ENCODE measurements at places on chromosomes 11 and 22.

DNA sequence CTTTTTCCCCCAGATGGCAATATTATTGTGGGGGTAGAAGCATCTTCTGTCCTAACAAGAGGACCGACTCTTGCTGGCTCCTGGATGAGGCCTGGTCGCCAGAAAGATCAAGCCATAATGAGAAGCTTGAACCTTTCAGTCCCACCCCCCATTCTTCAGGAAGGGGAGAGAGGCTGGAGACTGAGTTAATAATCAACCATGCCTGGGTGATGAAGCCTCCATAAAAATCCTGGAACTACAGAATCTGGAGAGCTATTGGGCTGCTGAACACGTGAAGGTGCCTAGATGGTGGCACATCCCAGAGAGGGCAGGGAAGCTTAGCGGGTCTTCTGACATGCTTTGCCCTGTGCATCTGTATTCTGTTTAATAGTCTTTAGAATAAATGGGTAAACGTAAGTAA lies 16.3 kb downstream of the AP5B1 start:
- DNase-seq = no peak

- DNase-seq = peak; percentile 30
Observed at GRCh38 chr22:24506802-24507438, 11.8 kb downstream of the UPB1 start.

GRCh38 chr11:15930442-15931025 lies 425.8 kb downstream of the SOX6 start:
- no peak for DNase-seq

DNA sequence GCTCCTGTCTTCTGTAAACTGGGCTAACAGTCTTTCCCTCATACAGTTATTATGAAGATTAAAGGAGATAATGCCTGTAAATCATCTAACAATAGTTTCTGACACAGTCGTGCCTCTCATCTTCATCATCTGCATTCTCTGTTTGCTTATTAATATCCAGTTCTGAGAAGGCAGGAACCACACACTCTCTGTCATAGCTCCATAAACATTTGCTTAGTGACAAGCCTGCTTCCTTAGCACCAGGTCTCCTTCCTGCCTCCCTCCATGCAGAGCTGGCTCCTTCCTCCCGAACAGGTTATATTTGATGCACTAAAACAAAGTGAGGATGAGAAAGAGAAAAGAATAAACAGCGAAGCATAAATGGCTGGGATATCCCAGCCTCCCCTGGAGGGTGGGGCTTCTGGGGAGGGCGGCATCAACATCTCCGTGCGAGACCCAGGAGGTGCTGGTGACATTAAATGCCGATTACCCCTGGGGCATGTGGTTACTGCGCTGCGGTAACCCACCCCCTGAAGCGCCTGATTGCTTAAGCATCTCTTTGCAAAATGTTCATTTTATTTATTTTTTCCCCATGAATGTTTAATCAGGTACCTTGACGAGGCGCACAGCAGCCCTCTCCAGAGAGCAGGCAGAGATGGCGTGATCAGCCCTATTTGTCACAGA lies 404.9 kb downstream of the NXPE2 start:
- DNase-seq = no peak

- DNase-seq = no peak
Observed at GRCh38 chr11:58691675-58692074, 40.1 kb downstream of the GLYAT start.

GRCh38 chr22:45670981-45671782 lies 452 bp upstream of the ATXN10 start:
- no peak for DNase-seq

GRCh38 chr11:10236840-10237239 lies 57.2 kb downstream of the SBF2 start:
- no peak for DNase-seq
